ENCODE measurements at places on chromosomes 12 and 14. TPM values are rescaled to one million over a fixed set of nuclear protein-coding genes. Genes with fewer than 3 reads are reported as not detected.

DNA sequence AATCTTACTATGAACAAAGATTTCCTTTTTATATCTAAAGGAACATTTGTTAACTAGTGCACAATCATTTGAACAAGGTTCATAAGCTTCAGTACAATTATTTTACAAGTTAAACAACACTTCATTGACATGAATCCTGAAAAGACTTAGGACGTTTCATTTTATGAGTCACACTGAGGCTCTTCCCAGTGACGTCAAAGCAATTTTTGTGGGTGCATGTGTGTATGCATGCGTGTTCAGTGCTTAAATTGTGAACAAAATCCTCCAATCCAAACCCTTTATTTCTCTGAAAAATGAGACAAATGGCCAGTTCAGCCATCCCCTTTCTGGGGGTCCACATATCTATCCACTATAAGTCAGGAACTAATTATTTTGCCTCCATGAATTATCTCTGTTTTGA is 2.9 kb downstream of the LMNTD1 start:
- no peak for DNase-seq

The ANO6 gene
- 12.8 TPM for total RNA-seq

The ACAD10 gene
- total RNA-seq = 27.4 TPM

The SUSD6 gene
- 36.0 TPM for total RNA-seq

The RPL41 gene
- 981 TPM for total RNA-seq

DNA sequence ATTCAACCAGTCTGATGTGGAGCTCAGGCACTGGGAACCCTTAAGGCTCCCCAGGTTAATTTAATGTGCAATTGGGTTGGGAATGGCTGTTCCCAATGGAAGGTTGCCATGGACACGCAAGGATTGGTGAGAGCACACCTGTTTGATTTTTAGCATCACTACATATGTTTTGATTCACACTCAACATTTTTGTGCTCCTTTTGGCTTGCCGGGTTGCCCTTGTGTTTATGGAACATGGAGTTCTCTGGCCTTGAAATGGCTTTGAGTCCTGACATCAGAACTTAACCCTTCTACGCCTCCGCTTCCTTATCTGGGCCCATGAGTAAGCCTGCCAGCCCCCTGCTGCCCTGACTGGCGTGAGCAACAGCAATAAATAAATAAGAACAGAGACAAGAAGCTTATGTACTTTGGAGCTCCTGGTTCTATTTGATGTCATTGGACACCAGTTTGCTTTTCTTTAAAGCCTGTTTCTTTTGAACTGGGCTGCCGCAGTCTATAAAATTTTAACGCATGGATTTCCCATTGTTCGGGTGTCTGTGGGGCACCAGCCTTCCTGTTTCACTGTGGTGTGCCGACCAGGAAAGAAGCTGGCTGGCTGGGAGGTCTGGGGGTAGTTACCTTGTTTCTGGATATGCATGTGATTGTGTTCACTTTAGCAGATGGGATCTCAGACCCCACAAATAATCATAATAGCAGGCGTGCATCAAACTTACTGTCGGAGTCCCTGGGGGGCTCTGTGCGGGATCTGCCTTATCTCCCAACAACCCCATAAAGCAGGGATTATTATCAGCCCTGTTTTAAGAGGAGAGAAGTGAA is 27.8 kb downstream of the TBX3 start:
- no peak for DNase-seq

GRCh38 chr14:78950649-78951048 is 780.5 kb downstream of the NRXN3 start:
- no peak for DNase-seq

- no peak for DNase-seq
Measured at GRCh38 chr12:128918481-128919260, 65.4 kb downstream of the GLT1D1 start.

The PPM1H gene
- total RNA-seq = 33.9 TPM

GRCh38 chr12:78871566-78871965 is 7.0 kb downstream of the SYT1 start:
- no peak for DNase-seq

The TMPRSS12 gene
- total RNA-seq = not detected

The GPRC5A gene
- 0.60 TPM for total RNA-seq

DNA sequence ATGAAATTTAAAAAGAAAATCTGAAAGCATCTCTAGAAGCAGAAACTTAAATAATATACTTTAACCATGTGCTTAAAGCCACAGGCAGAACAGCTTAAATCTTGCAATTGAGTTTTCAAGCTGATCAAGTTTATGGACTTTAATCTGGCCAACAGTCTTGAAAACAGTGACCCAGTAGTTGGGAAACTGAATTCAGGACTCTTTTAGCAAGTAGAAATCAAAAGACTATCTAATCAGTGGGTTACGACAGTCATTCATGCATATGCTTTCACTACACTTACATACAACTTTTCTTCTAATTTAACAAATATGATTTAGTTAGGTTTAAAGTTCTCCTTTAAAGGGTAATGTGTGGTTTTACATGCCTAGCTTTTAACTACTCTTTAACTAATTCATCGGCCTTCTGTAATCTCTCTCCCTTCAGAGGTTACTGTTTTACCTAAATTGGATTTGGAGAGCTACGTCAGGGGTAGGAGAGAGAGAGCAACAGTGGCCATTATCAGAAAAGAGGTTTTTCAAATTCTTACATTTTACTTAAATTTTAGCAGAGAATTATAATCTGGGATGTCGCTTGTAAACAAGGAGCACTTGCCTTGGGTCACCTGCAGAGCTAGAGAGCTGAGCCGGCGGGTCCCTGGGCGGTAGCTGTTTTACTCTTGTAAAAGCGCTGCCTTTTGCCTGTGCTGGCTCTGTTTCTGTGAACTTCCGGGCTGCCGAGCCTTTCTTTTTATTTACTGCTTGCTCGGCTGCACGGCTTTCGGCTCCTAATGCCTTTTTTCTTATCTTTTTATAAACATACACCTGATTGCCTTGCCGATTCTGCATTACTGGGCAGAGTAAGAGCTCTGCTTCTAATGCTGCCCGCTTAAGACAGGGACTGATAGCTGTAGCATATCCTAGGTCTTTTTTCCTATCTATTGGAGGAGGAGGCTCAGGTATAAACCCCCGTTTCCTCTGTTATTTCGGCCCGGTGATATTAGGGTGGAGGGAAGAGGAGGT is 17.4 kb upstream of the LYZ start:
- DNase-seq = no peak

DNA sequence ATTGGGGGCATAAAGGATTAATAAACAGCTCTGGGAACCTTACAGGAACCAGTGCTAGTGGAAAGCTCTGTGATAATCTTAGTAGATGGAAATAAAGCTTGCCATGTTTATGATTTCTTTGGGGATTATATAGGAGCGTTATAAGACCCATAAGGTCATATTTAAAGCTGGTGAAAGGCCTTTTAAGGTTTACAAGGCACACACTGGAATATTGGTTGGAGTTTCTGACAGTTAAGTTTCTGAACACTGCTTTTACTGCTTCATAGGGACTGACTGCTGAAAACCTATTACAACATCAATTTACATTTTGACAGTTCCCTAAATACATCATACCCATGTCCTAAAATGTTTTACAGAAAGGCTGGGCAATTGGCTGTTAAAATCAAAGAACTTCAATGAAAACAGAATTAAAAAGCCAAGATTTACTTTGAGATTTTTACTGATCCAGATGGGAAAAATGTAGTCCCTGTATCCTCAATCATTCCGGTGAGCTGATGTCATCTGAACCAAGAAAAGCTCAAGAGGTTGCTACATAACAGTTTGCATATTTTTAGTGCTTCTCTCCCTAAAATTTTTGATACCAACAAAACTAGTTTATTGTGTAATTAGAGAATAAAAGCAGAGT is 153.7 kb upstream of the IGF1 start:
- no peak for DNase-seq

The AKAP3 gene
- total RNA-seq = 3.1 TPM

The CCDC175 gene
- total RNA-seq = 5.0 TPM

The PIANP gene
- total RNA-seq = 81.6 TPM

DNA sequence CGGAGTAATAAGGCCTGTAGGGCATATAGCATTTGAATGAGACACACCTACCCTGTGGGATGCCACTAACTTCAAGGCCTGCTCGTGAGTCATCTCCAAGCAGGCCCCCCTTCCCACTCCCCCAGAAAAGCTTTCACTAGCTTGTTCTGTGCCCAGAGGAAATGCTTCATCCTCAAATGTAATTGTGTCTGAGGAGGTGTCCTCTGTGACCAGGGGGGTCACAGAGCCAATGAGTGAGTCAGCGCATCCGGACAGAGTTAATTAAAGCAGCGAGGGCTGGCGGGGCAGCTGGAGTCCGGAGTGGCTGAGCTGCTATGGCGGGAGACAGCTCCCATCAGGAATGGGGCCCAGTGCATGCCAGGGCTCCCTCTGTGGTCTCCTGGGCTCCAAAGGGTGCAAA is 27.0 kb upstream of the ESRRB start:
- DNase-seq = no peak

DNA sequence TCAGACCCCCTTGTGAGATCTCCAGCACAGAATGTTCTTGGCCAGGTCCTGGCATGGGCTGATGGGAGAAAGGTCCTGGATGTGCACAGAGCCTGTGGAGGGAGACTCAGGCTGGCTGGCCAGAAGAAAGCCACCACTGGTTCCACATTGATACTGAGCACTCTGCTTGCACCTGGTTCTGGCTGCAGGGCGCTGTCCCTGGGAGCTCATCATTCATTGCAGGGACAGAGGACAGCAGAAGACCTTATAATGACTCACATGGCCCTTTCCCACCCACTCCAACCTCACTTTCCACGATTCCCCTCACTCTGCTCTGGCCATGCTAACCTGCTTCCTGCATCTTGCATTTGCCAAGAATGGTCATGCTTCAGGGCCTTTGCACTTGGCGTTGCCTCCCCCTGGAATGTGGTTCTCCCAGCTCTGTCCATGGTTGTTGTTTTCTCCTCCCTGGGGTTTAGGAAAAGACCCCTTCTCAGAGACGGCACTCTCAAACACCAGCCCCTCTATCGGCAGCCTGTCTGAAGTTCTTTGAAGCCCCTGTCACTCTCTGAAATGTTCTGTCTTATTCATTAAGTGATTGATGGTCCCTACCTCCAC is 10.3 kb downstream of the KRT7 start:
- no peak for DNase-seq

GRCh38 chr14:20855652-20856291 is 35.4 kb upstream of the RNASE3 start:
- DNase-seq = no peak

GRCh38 chr14:65462411-65462810 is 49.9 kb downstream of the FUT8 start:
- DNase-seq = no peak

- no peak for DNase-seq
Measured at GRCh38 chr14:103537175-103537990, 8.4 kb downstream of the TRMT61A start.

DNA sequence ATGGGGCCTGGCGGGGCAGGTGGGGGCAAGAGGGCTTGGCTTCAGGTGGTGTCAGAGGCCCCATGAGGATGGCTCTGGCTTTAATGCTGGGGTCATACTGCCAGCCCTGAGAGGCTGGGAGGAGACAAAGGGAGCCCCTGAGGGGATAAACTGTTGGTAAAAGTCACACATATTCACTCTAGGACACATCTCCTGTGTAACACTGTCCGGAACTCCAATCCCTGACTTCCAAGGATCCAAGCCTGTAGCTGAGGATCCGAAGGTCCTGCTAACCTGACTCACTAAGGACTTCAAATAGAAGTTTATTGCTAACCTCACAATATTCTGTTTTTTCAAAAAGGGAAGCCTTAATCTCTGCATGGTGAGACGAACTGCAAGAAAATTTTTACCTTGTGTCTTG is 39.2 kb upstream of the GPR68 start:
- no peak for DNase-seq

The RNASE7 gene
- total RNA-seq = not detected

The PPM1A gene
- 141 TPM for total RNA-seq

GRCh38 chr12:21547437-21547836 is 21.3 kb downstream of the SPX start:
- DNase-seq = no peak

DNA sequence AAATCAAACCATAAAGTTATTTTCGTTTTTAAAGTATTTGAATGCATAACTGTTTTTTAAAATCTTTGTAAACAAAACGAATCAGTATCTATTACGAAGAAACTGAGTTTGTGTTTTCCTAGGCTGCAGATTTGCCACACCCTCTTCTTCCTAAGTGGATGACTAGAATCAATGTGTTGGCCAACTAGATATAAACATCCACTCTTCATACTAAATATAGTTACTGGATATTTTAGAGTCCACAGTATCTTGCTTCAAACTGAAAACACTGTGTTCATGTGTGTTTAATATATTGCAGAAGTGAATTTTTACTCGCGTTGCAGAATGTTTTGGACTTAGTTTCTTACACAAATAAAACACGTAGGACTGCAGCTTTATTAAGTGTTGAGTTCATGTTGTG is 63.2 kb downstream of the KLHL28 start:
- no peak for DNase-seq

The ZCRB1 gene
- 70.7 TPM for total RNA-seq

DNA sequence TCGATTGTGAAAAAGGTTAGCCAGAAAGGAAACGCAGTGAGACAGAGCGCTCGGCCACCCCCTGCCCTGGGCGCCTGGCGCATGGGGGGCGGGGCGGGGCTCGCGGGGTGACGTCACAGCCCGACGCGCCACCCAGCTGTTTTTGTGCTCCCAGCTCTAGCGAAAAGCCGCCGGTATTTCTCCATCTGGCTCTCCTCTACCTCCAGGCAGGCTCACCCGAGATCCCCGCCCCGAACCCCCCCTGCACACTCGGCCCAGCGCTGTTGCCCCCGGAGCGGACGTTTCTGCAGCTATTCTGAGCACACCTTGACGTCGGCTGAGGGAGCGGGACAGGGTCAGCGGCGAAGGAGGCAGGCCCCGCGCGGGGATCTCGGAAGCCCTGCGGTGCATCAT is at the start of gene GABARAPL1:
GABARAPL1 (plus strand) TSS at position 139 of the 393 bp plus-strand sequence; CDS start at position 392, 253 bp downstream.
- DNase-seq = peak; percentile 72

- DNase-seq = no peak
Measured at GRCh38 chr12:49534731-49535278, 4.0 kb upstream of the KCNH3 start.

DNA sequence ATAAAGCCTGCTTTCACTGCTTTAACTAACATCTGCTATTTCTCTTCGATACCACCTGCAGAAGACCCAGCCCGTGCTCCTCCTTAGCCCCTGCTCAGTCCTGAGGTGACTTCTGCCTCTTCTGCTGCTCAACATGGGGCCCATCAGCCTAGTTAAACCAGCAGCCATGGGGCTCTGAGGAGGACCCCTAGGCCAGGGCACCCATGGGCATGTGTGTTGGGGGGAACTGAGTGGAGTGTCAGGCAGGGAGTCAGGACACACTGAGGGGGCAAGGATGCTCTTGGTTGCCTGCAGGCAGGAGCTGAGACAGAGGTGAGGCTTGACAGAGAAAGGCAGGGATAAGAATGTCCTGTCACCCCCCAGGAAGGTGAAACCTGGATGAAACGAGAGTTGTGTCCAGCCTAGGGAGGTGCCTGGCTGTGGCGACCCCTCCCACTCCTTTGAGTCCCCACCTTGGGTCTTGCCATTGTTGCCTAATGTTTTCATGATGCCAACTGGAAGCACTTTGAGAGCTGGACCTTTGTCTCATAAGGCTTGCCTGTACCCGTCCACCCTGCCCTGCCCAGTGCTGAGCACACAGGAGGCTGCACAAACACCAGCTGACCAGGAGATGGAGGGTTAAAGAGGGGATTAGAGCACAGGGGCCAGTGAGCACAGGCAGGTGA is 12.5 kb upstream of the RABGGTA start:
- no peak for DNase-seq

Measured in dorsolateral prefrontal cortex (tissue), 122 donors.